Lower lobe of right lung (tissue), 2 donors: ENCODE measurements at places on chromosomes 6 and 20. TPM values are rescaled to one million over a fixed set of nuclear protein-coding genes. Genes with fewer than 3 reads are reported as not detected.

- DNase-seq, result no peak
These were observed 338.9 kb downstream of the ESR1 start for GRCh38 chr6:152146385-152146784.

DNA sequence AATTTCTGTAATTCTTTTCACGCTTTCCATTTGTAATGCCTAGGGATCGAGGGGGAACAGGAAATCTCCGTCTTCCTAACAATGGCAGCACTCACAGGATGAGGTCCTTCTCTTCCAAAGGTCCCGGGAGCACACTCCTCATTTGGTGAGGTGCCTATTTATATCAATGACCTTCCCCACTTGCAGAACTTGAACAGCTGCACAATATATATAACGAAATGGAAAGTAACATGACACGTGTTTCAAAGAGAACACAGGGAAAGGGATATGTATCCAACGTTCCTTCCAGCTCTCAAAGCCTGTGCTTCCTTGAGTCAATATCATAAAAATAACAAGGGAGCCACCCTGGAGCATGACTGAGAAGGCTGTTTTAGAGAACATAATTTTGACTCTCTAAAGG, 78.6 kb upstream of the RBM24 start:
- no peak for DNase-seq

DNA sequence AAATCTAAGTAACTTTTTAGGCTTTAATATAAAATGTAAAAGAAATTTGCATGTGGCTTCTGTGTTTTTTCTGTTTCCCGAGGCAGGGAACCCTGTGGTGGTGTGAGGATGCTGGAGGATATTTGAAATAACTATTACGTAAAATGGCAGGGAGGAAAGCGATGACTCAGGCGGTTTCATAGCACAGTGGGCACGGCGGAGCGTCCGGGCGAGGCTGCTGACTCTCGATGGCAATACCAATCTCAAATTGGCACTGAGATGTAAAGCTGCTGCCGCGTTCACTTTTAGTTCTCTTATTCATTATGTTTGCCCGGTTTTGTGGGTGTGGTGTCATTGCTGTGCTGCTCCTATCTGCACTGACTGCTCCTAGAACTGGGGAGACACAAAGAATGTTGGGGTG, 254.3 kb downstream of the THBS2 start:
- DNase-seq, result no peak

GRCh38 chr20:58923117-58923712, 57.8 kb upstream of the NELFCD start:
- no peak for DNase-seq

- DNase-seq, result no peak
These were observed 177.0 kb upstream of the PRDM1 start for GRCh38 chr6:105909106-105909505.

DNA sequence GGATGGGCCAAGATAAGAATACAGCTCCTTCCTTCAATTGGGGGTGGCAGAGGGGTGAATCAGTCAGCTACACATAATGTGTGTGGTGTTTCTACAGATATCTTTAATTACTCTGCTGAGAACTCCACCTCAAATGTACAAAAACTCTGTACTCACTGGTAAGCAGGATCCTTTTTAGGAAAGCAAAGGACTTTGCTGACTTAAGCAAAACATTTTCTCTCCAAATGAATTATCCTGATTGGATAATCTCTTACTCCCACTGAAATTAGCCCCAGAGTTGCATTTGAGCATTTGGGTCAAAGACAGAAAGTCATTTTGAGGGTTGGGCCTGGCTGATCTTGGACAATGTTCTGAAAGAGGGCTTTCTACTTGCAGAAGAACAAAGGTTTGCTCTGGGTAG, 13.4 kb downstream of the HLA-G start:
- DNase-seq, result no peak

DNA sequence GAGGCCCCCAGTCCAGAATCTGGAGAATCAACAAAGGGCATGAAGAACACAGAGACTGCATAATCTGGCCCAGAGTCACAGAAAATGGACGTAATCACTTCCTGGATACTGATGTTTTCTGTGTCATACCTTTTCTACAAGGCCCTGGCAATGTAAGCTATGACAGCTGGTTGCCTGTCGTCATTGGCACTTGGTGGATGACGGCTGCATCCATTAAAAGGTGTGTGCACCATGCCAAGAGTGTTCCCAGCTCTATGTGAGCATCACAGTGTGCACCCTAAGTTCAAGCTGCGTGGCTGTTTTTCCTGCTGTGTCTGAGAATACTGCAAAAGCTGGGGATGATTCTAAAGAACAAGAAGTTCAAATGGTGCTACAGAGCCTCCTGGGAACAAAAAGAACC, 275.2 kb upstream of the CNR1 start:
- no peak for DNase-seq

DNA sequence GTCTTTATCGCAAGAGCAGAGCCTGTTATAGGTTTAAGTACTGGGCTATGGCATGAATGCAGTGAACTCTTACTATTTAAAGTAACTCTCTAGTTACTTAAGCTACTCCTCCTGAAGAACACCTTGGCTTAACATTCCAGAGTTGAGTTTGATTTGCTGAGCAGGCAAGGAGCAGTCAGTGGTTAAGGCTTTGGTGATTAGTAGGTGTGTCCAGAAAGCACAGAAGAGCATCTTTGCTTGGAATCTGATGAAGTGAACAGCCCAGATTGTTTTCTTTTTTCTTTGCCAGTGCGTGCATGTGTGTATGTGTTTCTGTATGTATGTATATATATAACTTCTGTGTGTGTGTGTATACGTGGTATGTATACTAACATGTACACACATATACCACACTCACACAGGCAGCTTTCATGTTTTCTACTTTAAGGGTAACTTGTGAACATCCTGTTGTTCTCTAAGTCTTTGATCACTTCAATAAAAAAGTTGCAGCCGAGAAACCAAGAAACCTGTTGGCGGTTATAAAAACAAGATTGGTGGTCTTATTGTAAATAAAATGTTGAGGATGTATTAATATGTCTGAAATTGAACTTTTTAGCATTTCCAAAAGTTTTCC, 56.2 kb upstream of the TULP4 start:
- no peak for DNase-seq

DNA sequence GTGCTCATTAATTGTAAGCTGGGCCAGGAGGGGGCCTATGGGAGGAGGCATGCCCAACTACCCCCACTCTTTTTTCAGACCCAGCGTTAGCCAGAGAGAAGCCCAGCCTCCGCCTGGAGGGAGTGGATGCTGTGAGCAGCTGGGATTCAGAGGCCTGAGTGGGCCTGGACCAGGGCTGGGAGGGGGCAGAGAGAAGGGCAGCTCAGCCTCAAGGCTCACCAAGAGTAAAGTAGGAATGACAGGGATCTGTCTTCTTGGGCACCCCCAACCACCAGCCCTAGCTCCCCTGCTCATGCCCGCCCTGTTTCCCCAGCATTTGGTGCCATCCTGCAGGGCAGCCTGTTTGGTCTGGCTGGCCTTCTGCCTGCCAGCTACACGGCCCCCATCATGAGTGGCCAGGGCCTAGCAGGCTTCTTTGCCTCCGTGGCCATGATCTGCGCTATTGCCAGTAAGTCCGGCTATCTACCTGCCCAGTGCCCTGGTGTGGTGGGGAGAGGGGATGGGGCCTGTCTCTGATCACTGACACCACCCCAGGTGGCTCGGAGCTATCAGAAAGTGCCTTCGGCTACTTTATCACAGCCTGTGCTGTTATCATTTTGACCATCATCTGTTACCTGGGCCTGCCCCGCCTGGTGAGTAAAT, 6.8 kb downstream of the SLC29A1 start:
- DNase-seq, result peak; percentile 9

GRCh38 chr6:12956991-12957320, 240.4 kb downstream of the PHACTR1 start:
- no peak for DNase-seq

GRCh38 chr6:125213939-125214338, 60.4 kb downstream of the TPD52L1 start:
- DNase-seq, result no peak

GRCh38 chr6:103799971-103800670, 1059.6 kb downstream of the HACE1 start:
- DNase-seq, result no peak

- no peak for DNase-seq
These were observed 80.7 kb upstream of the MAFB start for GRCh38 chr20:40769677-40770285.

- no peak for DNase-seq
These were observed 384.5 kb upstream of the ARID1B start for GRCh38 chr6:156392648-156393047.

- DNase-seq, result no peak
These were observed 47.2 kb downstream of the LAMA4 start for GRCh38 chr6:112207131-112207530.

DNA sequence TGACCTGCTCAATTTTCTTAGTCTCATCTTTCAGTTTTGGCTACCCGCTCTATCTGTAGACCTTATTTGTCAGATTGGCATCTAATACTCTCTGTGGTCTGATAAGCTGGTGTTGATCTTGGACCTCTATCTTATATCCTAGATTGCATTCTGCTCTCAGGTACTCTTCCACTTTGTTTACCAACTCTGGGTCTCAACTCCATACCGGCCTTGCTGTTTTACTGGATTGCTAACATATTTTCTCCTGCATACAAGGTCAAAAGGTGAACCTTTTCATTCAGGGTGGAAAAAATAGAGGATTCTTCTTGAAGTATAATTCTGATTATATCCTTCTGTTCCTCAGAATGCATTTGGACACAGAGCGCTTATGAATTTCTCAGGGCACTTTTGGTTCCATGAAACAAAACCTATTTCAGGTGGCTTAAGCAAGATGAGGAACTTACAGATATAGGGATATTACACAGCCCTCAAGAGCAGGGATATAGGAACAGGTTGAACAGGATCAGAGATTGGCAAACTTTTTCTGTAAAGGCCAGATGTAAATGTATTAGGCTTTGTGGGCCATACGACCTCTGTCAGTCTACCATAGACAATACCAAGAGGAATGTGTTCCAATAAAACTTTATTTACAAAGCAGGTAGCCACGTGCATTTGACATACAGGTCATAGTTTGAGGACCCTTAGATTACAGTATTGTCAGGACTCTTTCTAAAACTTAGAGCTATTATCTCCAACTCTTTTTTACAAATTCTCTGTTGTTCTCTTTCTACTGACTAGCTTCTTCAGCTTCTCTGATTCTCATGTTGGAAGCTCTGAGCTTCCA, 2.5 kb upstream of the SH3BGRL2 start:
- no peak for DNase-seq

- no peak for DNase-seq
These were observed 46.9 kb downstream of the PCSK2 start for GRCh38 chr20:17273717-17274116.

GRCh38 chr6:20292905-20293304, 80.6 kb upstream of the MBOAT1 start:
- DNase-seq, result no peak

DNA sequence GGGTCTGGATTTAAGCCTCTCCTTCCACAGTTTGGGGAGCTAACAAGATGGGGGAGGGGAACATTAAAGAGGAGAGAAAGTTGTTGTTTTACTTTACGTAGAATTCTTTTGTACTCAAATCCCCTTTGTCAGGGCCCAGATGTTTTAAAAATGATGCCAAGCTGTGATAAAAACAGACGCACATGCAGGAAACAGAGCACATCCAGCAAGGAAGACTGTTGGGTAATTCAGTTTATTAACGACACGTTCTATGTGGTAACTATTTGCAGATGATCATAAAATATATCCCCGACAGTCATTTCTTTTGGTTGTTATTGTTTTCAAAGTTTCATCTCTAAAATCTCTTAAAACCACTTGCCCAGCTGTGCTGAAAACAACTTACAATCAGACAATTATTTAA, 307.0 kb upstream of the PRDM1 start:
- DNase-seq, result no peak

DNA sequence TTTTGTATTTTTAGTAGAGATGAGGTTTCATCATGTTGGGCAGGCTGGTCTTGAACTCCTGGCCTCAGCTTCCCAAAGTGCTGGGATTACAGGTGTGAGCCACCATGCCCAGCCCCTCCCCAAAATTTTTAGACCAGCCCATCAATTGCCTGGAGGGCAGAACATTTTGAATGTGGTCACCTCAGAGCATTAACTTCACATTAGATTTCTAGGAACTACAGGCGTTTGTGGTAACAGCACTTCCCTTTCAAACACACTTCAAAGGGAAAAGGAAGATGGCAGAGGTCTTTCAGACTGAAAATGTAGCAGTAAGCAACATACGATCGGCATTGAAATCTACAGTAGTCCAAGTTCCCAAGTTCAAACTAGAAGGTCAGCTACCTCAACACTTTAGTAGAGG, 12.3 kb upstream of the SLA2 start:
- DNase-seq, result no peak

GRCh38 chr6:37432590-37432915, 468 bp upstream of the CMTR1 start:
- DNase-seq, result no peak

DNA sequence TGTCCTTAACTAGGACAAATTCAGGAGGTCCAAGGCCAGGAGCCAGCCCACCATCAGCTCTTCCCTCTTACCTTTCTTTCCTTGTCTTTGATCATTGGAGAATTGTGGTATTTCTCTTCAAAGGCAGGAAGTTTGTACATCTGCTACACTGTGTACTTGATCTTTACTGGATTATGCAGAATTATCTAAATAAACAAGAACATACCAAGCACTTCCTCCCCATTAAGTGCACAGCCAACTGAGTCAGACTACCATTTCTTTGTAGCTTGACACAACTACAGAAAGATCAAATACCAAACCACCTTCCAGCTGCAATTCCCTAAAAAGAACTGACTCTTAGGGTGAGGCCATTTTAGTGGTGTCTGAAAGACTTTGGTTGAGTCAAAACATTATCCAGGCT, 195.1 kb downstream of the HDGFL1 start:
- no peak for DNase-seq

- DNase-seq, result peak; percentile 43
These were observed 13.7 kb upstream of the UBE2V1 start for GRCh38 chr20:50126662-50127061.

- DNase-seq, result peak; percentile 82
These were observed 17.1 kb downstream of the IRF4 start for GRCh38 chr6:408599-409102.

DNA sequence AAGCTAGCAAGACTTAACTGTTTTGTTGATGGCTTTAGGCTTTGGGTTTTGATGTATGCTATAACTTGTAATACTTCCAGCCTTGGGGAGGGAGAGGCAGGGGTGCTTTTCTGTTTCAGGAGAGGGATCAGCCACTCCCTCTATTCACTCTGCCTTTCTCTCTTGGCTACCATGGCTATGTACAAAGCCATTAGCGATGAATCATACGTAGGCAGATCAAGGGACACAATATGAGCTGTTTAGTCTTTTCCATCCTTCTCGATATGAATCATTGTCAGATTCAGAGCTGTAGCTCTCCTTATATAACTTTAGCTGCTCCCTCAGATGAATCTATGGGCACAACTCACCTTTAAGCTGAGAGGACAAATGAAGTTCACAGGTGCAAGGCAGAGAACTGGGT, 230.6 kb downstream of the TSHZ2 start:
- no peak for DNase-seq

BNIP5 gene
- total RNA-seq, result not detected

OLIG3 gene
- total RNA-seq, result not detected

ULBP1 gene
- total RNA-seq, result 2.0 TPM

CNR1 gene
- 21.1 TPM for total RNA-seq

CCN2 gene
- total RNA-seq, result 83.1 TPM

IRF4 gene
- 6.0 TPM for total RNA-seq

PSORS1C1 gene
- 10.5 TPM for total RNA-seq

SEMG1 gene
- total RNA-seq, result not detected

VSX1 gene
- total RNA-seq, result not detected

BPIFB2 gene
- 0.21 TPM for total RNA-seq

ADGB gene
- total RNA-seq, result 6.2 TPM
